ENCODE measurements at places on chromosomes 11 and 22.
A peak's percentile ranks its signal among the peaks of the same experiment; 100 is the strongest.

GRCh38 chr22:24474221-24474620 is 20.9 kb upstream of the UPB1 start:
- DNase-seq = no peak

- DNase-seq = no peak
Observed at GRCh38 chr11:126766440-126766839, 234.1 kb downstream of the KIRREL3 start.

- no peak for DNase-seq
Observed at GRCh38 chr11:20474176-20474881, 86.8 kb downstream of the PRMT3 start.

- DNase-seq = no peak
Observed at GRCh38 chr11:71200761-71201160, 51.6 kb downstream of the SHANK2 start.

DNA sequence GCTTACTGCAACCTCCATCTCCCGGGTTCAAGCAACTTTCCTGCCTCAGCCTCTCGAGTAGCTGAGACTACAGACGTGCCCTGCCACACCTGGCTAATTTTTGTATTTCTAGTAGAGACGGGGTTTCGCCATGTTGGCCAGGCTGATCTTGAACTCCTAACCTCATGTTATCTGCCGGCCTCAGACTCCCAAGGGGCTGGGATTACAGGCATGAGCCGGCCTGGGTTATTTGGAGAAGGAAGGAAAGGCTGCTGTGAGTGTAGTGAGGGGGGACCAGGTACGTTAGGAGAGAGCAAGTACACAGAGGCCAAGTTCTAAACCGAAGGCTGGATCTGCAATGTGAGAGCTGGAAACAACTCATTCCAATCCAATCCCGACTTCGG is 453 bp downstream of the BATF2 start:
- DNase-seq = no peak

DNA sequence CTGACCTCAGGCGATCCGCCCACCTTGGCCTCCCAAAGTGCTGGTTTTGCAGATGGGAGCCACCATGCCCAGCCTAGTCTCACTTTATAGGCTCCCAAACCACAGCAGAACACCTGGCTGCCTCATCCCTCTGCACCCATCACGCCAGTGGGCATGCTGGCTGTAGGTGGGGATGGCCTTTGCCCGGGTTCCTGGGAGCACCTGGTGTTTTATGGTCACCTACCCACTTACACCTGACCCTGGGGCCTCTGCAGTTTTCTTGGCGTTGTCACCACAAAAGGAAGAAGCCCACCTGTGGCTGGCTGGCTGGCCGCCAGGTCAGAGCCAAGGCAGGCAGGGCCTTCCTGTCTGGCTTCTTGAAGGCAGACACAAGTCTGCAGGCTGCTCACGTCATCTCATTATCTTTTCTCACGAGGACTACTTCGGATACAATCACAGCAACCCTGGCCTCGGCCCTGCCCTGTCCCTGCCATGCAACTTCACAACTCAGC is 8.2 kb downstream of the RRP7A start:
- no peak for DNase-seq

GRCh38 chr11:23688835-23689234 is 808.0 kb upstream of the LUZP2 start:
- no peak for DNase-seq

DNA sequence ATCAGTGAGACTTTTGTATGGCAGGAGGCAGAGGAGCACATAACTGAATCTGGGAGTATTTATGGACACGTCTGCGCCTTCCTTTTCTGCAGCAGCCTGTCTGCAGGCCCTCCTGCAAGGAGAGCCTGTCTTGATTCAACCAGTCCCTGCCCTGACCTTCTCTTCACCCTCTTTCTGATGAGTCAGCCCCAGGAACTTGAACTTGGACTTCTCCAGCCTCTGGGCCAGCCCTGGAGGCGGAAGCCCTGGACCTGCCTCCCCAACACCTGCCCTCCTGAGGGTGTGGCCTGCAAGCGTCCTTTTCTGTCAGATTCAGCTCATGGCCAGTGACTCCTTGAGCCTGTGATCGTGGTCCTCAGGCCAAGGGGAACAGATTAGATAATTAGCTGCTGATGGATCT is 20.0 kb downstream of the DAGLA start:
- no peak for DNase-seq

GRCh38 chr22:32318361-32318760 is 39.3 kb upstream of the RFPL3 start:
- DNase-seq = no peak

- DNase-seq = no peak
Observed at GRCh38 chr11:131979364-131979763, 608.9 kb downstream of the NTM start.

DNA sequence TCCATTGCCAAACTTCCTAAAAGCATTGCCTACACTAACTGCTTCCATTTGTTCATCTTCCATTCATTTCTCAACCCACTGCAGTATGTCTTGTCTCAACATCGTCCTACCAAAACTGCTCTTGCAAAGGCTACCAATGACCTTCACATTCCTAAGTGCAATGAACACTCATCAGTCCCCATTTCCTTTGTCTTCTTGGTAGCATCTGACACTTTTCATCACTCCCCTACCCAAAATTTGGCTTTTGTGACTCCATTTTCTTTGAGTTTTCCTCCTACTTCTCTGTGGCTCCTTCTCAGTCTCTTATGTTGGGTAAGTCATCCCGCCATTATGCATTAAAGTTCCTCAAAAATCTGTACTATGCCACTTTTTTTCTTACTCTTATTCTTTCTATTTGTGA is 135.4 kb downstream of the CCDC81 start:
- DNase-seq = no peak

GRCh38 chr11:4523666-4524065 is 21.3 kb upstream of the OR52M1 start:
- DNase-seq = no peak

GRCh38 chr22:44549701-44550100 is 51.7 kb upstream of the RTL6 start:
- DNase-seq = no peak

DNA sequence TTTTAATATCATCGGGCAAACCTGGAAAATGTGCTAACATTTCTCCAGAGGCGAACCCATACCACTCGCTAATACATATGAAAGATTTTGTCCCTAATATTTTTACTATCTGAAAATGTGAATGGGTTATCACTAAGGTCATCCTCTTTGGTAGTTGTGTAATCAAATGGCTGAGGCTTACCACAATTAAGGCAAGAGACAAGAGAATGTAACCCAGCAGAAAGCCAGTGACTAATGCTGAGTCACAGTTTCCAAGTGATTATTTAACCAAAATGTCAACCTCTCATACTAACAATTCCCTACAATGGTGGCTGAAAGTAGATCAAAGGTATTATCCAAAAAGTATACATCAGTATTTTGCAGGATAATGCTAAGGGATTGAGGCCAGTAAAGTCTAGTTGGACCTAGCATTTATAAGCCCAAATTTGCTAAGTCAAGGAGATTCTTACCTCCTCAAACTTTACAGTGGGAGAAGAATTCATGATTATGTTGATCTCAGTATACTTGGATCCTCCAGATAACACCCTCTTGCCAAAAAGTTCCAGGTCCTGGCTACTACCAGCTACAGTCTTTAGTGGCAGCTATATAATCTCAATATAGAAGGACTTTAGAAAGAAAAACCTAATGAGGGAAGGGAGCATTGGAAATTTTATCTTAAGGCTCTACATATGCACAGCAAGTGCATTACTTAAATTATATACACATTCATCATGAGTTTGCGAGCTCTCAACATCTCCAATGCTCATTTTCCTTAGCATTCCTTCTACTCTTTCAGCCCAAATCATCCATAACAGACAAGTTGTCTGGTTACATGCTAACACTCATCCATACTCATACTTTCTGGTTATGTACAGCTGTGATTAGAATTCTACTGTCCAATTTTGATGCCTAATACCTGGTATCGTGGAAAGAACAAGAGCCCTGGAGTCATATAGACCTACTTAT is 25.4 kb downstream of the SIK3 start:
- DNase-seq = peak; percentile 33

DNA sequence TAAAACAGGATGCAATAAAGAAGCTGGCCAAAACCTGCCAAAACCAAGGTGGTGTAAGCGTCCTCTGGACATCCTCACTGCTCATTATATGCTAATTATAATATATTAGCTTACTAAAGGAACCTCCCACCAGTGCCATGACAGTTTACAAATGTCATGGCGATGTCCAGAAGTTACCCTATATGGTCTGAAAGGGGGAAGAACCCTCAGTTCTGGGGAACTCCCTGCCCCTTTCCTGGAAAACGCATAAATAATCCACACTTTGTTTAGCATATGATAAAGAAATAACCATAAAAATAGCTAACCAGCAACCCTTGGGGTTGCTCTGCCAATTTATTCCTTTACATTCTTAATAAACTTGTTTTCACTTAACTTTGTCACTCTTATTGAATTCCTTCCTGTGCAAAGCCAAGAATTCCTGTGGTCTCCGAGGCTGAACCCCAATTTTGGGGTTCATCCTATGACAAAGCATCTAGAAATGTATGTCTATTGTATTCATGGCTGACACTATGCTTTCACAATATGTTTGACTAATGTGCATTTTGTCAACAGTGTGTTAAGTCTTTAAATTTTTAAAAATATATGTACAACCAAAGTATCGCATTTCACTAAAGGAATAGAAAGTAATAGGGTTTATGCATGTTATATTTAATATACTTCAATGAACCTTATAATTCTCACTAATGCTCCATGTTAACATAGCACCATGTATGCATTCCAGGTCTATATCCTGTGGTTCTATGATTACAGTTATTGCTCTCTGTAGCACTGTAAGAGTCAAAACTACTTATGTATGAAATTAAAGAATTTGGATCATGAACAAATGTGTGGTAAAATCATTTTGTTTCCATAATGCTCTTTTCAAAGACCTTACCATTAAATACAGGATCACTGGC is 25.1 kb downstream of the LGR4 start:
- DNase-seq = no peak
